NCI-H345 (cell line): ENCODE measurements at places on chromosomes 4 and X.

GRCh38 chr4:181569553-181569952 is 673.6 kb upstream of the TENM3 start:
- DNase-seq, result no peak

GRCh38 chrX:19576742-19577141 is 61.4 kb upstream of the MAP3K15 start:
- no peak for DNase-seq

DNA sequence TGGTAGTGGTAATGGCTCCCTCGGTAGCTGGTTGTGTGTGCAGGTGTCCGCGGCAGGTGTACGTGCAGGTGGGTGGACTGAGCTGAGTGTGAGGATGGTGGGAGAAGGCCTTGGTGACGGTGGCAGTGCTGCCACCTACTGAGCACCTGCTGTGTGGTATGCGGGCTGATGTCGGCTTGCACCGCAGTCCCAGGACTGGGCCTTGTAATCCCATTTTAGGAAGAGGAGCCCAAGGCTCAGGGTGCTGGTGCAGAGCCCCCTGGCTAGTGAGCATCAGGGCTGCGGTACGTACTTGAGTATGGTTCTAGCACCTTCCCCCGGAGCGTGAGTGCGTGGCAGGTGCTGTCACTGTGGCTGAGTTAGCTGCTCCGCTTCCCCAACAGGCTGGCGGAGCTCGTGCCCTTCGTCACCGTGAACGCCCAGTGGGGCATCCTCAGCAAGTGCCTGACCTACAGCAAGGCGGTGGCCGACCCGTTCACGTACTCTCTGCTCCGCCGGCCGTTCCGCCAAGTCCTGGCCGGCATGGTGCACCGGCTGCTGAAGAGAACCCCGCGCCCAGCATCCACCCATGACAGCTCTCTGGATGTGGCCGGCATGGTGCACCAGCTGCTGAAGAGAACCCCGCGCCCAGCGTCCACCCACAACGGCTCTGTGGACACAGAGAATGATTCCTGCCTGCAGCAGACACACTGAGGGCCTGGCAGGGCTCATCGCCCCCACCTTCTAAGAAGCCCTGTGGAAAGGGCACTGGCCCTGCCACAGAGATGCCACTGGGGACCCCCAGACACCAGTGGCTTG is 5.7 kb upstream of the CPZ start:
- DNase-seq, result no peak

- no peak for DNase-seq
These were observed 273.2 kb downstream of the EVC2 start for GRCh38 chr4:5435201-5435600.

DNA sequence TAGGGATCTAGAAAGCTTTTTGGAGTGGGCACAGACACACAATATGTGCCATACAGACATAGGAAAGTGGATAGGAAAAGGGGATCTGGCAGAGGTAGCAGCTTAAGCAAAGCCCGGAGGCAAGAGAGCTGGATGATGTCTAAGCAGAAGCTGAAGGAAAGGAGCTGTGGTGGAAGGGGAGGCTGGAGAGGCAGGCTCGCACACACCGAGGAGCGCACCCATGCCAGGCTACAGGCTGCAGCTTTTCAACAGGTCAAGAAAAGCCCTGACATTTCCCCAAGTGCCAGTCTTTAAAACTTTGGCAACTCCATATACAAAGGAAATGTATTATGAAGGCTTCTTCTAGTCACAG is 67.4 kb downstream of the SOWAHB start:
- no peak for DNase-seq

- no peak for DNase-seq
These were observed 53.4 kb downstream of the TNIP2 start for GRCh38 chr4:2702770-2703169.

- no peak for DNase-seq
These were observed 353.7 kb upstream of the SLC7A11 start for GRCh38 chr4:138595731-138596460.

- DNase-seq, result no peak
These were observed 62.5 kb downstream of the SEC24D start for GRCh38 chr4:118773429-118773792.

DNA sequence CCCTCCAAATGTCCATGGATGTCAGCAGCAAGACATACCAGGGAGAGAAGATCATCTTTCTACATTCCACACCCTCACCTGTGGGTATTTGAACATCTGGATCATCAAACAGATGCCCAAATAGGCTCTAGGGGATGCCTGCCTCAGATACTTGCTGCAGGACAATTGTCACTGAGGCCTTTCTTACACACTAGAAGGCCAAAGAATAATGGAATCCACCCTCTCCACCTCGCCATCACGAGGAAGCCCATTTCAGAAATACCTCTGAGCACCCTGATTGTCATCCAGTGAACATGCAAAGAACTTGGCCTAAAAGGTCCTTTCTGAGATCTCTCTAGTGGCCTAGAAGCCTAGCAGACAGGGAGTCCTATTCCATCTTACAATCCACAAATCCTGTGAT is 6.9 kb upstream of the KIAA1210 start:
- no peak for DNase-seq

DNA sequence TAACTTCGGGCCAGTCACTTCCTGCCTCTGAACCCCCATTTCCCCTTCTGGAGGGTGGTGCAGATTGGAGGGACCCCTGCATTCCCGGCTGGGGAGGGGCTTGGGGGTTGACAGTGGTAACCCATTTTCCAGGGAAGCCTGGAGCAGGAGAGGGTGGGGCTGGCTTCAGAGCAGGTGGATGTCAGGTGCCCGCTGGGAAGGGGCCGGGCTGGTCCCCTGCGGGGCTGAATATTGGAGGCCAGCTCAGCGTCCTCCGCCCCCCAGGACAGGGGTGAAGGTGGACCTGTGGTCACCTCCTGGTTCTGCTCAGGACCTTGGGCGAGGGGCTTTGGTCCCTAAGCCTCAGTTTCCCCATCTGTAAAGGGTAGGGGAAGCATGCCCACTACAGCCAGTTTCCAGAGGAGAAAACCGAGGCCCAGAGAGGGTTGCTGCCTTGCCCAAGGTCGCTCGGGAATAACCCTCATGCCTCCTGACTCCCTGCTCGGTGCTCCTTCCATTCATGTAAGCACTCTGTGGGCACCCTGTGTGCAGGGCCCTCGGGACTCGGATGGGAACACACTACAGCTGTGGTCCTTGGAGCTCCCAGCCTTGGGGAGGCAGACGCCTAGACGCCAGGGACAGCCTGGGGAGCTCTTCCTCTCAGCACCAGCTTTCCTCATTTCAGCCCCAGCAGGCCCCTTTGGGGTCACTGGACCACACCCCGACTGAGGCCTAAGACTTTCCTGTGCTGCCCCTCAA is 683 bp downstream of the MAN2B2 start:
- DNase-seq, result no peak
